ENCODE measurements at places on chromosomes 7 and 10.

- DNase-seq: no peak
Observed at GRCh38 chr7:148116195-148116594, 474.4 kb upstream of the C7orf33 start.

- no peak for DNase-seq
Observed at GRCh38 chr10:68099736-68100135, 9.6 kb upstream of the MYPN start.

GRCh38 chr10:65301181-65301580, 1624.7 kb upstream of the LRRTM3 start:
- DNase-seq: no peak

GRCh38 chr10:87038286-87038717, 18.2 kb downstream of the FAM25A start:
- DNase-seq: no peak

GRCh38 chr10:34732926-34733325, 82.2 kb downstream of the PARD3 start:
- DNase-seq: no peak

DNA sequence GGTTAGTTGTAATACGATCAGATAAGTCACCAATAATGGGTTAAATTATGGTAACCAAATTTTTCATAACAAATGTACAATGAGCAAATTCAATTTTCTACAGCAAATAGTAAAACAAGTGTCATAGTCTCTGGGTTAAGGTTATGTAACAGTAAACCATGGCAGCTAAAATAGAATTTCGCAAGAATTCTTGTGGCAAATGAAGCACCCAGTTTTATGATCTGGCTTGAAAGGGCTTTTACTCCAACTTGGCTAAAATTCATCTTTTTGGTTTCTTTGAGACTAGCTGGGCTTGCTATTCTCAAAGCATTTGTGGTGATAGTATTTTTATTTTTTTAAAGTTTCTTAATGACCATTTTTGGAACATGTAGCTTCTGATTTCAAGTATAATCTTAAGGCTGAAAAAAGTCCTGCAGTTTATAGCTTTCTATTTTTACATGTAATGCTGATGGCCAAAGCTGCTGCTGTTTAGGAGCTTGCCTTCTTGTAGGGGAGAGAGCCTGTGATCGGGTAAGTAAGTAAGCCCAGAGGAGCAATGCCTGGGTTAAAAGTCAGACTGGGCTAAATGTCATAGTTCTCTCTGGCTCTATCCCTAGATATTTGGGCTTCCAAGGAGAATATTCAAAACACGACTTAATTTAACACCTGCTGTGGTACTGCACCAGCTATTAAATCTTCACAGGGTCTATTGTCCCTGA, 55.5 kb upstream of the SYPL1 start:
- DNase-seq: no peak

DNA sequence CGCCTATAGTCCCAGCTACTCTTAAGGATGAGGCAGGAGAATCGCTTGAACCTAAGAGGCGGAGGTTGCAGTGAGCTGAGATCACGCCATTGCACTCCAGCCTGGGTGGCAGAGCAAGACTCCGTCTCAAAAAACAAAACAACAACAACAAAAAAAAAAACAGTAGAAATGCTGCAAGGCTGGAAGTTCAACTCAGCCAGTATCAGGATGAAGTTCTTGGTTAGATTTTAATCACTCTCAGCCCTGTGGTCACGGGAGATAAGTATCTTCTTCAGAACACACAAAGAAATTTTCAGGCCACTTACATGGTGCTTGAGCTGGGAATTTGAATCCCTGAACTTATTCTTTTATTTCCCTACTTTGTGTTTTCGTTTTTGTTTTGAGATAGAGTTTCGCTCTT, 120.4 kb downstream of the MARCHF5 start:
- no peak for DNase-seq

Data from dorsolateral prefrontal cortex (tissue), 122 donors.